ENCODE measurements at places on chromosomes 4 and X. TPM values are rescaled to one million over a fixed set of nuclear protein-coding genes. Genes with fewer than 3 reads are reported as not detected.

Gene SPATA18
- total RNA-seq, result 28.9 TPM

Gene REELD1
- not detected for total RNA-seq

Gene TLR10
- total RNA-seq, result not detected

Gene PRICKLE3
- total RNA-seq, result 14.5 TPM

Gene RAB28
- 18.7 TPM for total RNA-seq

Gene NLRP2B
- not detected for total RNA-seq

Gene IL2
- total RNA-seq, result not detected

Gene ACSL4
- total RNA-seq, result 48.0 TPM
